ENCODE measurements at places on chromosomes 4 and X. TPM values are rescaled to one million over a fixed set of nuclear protein-coding genes. Genes with fewer than 3 reads are reported as not detected.
A peak's percentile ranks its signal among the peaks of the same experiment; 100 is the strongest.

DNA sequence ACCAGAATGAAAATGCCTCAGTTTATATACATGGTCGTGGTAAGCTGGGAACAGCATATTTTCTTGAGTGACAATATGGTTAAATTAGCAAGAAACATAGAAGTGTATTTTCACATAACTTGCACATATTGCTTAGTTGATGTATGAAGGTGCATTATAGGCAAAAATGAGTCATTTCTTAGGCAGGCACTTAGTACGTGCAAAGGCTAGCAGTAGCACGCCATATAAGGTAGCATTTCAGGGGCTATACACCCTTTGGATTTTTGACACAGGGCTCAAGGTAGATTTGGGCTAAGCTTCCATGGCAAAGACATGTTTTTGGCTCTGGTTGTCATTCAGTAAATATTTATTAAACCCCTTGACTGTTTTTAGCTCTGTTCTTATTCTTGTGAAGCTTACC, 33.1 kb downstream of the PCDH7 start:
- H3K36me3 ChIP-seq, result no peaks in the 10 kb centered on the region
- no peak for DNase-seq
- no peaks in the 10 kb centered on the region for H3K4me1 ChIP-seq
- no peaks in the 10 kb centered on the region for H3K27me3 ChIP-seq
- peak overlapping the region; percentile 45 for H3K27ac ChIP-seq

DNA sequence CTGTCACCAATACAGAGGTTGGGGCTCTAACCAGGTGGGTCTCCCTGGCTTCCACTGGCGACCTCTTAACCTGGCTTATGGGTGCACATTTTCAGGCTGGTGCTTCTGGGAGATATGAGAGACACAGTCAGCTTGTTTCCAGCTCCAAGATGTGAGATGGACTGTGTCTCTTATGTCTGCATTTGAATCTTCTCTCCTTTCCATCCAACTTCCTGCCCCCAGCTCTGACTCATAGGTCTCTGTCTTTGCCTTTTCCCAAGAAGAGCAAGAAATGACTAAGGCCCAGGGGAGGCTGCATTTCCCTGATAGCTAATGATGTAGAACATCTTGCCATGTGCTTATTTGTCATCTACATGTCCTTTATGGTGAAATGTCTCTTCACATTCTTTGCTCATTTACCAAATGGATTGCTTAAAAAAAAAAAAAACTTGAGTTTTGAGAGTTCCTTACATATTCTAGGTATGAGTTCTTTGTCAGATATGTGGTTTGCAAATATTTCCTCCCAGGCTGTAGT, 3.2 kb upstream of the UXT start:
- H3K4me1 ChIP-seq, result peaks cover 3% of the 10 kb centered on the region
- H3K27ac ChIP-seq, result no peak overlapping the region
- no peaks in the 10 kb centered on the region for H3K27me3 ChIP-seq
- H3K4me3 ChIP-seq, result no peak overlapping the region
- no peaks in the 10 kb centered on the region for H3K36me3 ChIP-seq
- no peak for DNase-seq

DNA sequence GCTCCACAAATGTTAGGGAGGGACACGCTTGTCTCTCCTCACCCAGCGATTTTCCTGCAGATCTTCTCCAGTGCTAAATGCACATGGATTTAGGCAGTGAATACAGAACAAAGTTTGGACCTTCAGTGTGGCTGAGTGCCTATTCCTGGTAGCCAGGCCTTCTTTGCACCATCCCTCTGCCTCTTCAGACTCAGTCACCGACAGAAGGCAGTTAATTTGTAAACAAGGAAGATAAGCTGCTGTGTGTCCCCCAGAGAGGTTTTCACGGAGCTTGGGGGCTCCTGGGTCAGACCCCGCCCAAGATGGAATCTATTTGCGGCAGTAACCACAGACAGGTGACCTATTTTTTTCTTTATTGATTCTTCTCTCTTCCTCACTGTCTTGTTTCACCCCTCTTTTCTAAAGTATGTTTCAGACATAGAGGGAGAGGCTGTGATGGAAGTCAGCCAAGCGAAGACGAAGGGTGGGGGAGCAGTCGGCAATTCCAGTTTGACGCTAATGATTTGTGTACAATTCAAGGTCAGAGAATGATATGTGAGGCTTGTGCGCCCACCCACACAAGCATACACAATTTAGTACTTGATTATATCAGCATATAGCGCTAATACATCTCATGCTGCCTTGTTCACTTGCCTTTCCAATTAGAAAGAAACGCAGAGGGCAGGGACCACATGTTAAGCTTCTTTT, 200.8 kb downstream of the MGST2 start:
- peaks cover 9% of the 10 kb centered on the region for H3K4me1 ChIP-seq
- H3K36me3 ChIP-seq, result no peaks in the 10 kb centered on the region
- DNase-seq, result no peak
- H3K27me3 ChIP-seq, result no peaks in the 10 kb centered on the region

DNA sequence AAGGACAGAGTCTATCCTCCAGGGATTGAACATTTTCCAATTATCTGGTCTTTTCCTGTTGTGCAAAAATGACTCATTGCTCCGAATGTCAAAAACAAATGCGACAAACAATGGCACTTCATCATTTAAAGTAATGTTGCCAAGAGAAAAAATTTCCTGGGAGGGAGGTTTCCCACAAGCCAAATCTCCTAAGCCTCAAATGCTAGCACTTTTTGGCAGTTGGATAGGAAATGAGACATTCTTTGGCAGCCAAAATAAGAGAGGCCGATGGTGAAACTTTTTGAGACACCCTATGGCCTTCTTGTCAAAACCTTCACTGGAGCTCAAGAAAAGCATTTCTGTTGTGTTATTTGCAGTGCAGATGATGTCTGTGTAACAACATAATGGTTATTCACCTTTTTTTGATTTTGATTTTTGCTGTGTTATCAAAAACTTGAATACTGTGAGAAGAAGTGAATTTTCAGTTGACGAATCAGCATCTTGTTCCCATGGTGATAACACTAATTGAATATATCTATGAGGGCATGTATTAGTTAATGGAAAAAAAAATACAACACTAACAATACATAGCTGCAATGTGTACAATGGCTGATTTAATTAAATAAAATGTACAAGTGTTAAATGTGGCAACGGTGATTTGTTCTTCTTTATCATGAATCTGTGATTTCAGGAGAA, 333.8 kb downstream of the ANK2 start:
- peak overlapping the region; percentile 6 for H3K27ac ChIP-seq
- no peak overlapping the region for H3K4me3 ChIP-seq
- H3K36me3 ChIP-seq, result no peaks in the 10 kb centered on the region
- no peaks in the 10 kb centered on the region for H3K4me1 ChIP-seq
- no peaks in the 10 kb centered on the region for H3K27me3 ChIP-seq
- no peak for DNase-seq

DNA sequence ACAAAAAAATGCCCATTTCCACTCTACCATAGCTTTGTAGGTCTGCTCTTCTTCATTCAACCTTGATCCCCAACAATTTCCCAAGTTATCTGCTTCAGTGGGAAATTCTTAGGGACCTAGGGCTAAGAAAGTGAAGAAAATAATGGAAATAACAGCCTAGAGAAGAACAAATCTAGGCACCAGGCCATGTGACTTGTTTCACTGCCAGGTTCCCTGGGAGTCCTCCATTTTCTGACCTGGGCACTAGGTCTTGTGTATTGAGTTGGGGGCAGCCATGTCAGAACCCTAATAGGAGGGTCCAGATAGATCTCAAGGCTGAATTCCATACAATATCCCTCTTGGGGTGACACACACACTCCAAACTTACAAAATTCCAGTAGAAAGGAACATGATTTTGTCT, 194.6 kb upstream of the STK26 start:
- no peak overlapping the region for H3K4me3 ChIP-seq
- no peaks in the 10 kb centered on the region for H3K27me3 ChIP-seq
- no peaks in the 10 kb centered on the region for H3K36me3 ChIP-seq
- H3K4me1 ChIP-seq, result no peaks in the 10 kb centered on the region
- H3K27ac ChIP-seq, result no peak overlapping the region

GRCh38 chr4:161704653-161705052, 459.1 kb downstream of the FSTL5 start:
- no peak for DNase-seq
- no peak overlapping the region for H3K4me3 ChIP-seq
- H3K27ac ChIP-seq, result no peak overlapping the region
- no peaks in the 10 kb centered on the region for H3K27me3 ChIP-seq
- no peaks in the 10 kb centered on the region for H3K4me1 ChIP-seq

- H3K27me3 ChIP-seq, result no peaks in the 10 kb centered on the region
- no peak for DNase-seq
- no peak overlapping the region for H3K27ac ChIP-seq
Observed at GRCh38 chrX:7378406-7378805, 230.5 kb upstream of the PUDP start.

DNA sequence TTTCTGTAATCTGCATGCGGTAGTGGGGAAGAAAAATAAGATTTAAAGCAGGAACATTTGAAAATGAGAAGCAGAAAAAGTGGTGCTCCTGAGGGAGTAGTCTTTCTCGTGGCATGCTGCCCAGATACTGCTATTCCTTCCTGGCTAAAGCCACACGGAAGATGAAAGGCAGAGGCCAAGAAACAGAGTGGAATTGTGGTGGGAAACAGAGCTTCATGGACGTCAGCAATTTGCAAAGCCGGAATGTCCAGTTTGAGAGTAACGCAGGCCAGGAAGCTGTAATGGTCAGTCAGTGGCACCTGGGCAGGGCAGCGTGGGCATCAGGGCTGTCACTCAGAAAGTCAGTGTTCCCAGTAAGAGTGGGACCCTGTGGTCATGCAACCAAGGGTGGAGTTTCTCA, 63.7 kb upstream of the FMR1 start:
- H3K4me3 ChIP-seq, result no peak overlapping the region
- no peaks in the 10 kb centered on the region for H3K27me3 ChIP-seq
- no peak for DNase-seq

DNA sequence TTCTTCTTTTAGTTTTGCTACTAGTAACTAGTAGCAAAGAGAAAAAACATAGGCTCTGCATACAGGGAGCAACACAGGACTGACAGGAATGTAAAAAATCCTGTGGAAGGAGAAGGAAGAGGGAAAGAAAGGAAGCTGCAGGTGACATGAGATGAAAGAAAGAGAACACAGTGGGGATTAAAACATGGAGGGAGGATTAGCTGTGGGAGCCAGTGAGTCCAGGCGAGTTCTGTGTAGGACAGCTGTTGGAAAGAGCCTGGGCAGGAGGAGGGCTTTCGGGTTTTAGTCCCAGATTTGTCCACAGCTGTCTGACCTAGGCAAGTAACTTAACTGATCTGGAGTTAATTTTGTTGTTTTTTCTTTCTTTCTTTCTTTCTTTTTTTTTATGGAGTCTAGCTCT, 21.6 kb downstream of the CCNG2 start:
- DNase-seq, result no peak
- no peak overlapping the region for H3K27ac ChIP-seq

- no peak overlapping the region for H3K4me3 ChIP-seq
- DNase-seq, result no peak
- no peak overlapping the region for H3K27ac ChIP-seq
- no peaks in the 10 kb centered on the region for H3K27me3 ChIP-seq
- H3K36me3 ChIP-seq, result no peaks in the 10 kb centered on the region
Observed at GRCh38 chr4:47814618-47815295, 23.1 kb downstream of the CORIN start.

DNA sequence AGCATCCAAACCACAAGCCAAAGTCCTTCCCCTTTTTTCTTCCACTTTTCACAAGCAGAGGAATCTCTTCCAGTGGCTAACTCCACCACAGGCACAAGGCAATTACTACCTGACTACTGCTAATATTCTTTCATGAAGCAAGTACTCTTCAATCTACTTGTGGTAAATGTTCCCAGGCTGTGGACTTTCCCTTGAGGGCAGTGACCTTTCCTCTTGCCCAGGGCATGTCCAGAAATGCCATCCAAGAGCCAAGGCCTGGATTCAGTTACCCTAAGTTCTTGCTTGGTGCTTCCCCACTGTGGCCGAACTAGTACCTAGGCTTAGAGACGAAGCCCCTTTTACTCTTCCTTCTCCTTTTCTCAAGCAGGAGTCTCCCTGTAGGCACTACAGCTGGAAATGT, 400.7 kb downstream of the DCAF12L2 start:
- no peaks in the 10 kb centered on the region for H3K36me3 ChIP-seq
- H3K27me3 ChIP-seq, result no peaks in the 10 kb centered on the region
- no peaks in the 10 kb centered on the region for H3K4me1 ChIP-seq
- no peak for DNase-seq
- no peak overlapping the region for H3K4me3 ChIP-seq

DNA sequence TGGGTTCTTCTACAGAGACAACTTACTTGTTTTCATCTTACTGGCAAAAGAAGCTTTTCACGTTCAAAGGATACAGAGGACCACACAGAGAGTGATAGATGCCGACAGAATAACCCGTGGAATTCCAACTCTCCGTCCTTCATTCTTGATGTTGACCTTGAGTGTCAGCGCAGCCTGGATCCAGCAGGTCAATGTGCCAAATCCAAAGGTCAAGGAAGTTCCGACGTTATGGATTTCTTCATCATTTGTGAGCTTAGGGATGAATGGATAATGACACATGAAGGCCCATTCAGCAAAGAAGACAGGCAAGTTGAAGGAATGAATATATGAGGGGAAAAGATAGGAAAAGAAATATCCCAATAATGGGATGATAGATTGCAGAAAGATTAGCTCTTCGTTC, 59.6 kb downstream of the ENOPH1 start:
- H3K27ac ChIP-seq, result no peak overlapping the region
- DNase-seq, result no peak

DNA sequence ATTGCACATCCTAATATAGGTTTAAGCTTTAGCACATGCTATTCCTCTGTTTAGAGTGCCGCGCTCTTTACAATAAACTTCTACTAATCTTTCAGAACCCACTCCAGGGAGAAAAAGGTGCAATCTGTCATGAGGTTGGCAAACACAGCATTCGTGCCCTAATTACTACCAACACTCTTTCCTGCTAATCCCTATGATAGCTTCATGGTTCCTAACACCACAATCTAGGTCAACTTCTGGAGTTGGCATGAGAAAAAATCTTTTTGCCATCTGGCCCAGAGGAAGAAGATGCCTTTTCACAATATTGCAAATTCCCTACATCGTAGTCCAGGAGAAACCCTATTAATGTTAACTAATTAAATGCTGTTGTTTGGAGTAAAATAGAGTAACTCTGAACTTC, 39.6 kb downstream of the TMA16 start:
- H3K27me3 ChIP-seq, result no peaks in the 10 kb centered on the region
- DNase-seq, result no peak
- H3K36me3 ChIP-seq, result peaks cover 20% of the 10 kb centered on the region
- H3K4me3 ChIP-seq, result no peak overlapping the region

DNA sequence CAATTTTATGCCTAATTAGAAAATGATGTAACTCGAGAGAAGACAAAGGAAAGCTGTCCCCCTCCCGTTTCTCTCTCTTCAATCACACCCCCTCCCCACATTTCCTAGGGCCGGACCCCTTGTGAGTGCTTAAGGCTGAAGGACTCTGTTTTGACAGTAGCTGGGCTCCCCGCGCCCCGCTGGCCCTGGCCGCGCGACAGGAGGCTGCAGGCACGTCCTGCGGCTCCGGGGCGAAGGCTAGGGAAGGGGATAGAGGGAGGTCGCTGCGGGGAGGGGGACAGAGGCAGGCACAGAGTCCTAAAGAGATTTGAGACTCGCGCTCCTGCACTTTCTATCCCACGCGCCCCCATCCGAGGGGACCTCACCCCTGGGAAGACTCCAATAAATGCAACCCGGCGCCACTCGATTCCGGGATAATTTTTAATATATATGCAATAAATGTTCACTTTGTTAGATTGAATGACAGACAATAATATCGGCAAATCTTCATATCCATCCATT, 56.2 kb upstream of the TMEM33 start:
- DNase-seq, result no peak
- H3K27me3 ChIP-seq, result peaks cover 99% of the 10 kb centered on the region
- H3K36me3 ChIP-seq, result no peaks in the 10 kb centered on the region
- peaks cover 20% of the 10 kb centered on the region for H3K4me1 ChIP-seq

The RBMX2 gene
- 3.4 TPM for total RNA-seq

The RIPPLY1 gene
- not detected for total RNA-seq

The INTS6L gene
- 45.3 TPM for total RNA-seq

The DCX gene
- total RNA-seq, result not detected

The POLN gene
- total RNA-seq, result 0.95 TPM

The SYNPO2 gene
- total RNA-seq, result 400 TPM

The SPINK2 gene
- 0.68 TPM for total RNA-seq

The USP17L25 gene
- total RNA-seq, result not detected

All from transverse colon (tissue), 4 donors.